Activated naive CD8-positive, alpha-beta T cell treated with anti-CD3 and anti-CD28 coated beads, Interleukin-2, amount 10 ng/mL, durations not matched to agents 7 days and 5 days (primary cell): ENCODE measurements at places on chromosomes 5 and 9.

DNA sequence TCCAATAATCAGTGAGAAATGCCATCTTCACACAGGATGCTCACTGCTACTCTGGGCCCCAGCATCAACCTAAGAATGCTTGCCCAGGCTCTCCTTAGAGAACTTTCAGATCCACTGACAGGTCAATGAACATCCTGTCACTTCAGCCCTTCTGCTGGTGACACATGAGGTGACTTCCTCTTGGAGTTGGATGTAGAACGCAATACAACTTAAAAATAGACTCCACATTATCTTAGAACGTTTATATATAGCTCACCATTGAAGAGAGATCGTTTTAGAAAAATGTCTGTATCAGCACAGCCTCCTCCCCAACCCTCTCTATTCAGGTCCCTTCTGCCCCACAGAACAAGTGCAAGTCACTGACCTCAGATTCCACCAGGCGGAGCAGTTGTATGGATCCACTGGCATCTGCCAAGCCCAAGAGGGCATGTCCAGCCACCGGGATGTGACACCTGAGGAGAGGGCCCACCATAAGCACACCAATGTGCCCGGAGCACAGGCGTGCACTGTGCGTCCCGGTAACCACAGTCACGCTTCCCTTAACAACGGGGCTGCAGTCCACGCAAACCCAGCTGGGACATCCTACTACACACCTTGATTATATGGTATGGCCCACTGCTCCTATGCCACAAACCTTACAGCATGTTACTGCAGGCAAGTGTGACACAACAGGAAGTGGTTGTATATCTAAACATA is 2.9 kb downstream of the DPH7 start:
- DNase-seq, result no peak

DNA sequence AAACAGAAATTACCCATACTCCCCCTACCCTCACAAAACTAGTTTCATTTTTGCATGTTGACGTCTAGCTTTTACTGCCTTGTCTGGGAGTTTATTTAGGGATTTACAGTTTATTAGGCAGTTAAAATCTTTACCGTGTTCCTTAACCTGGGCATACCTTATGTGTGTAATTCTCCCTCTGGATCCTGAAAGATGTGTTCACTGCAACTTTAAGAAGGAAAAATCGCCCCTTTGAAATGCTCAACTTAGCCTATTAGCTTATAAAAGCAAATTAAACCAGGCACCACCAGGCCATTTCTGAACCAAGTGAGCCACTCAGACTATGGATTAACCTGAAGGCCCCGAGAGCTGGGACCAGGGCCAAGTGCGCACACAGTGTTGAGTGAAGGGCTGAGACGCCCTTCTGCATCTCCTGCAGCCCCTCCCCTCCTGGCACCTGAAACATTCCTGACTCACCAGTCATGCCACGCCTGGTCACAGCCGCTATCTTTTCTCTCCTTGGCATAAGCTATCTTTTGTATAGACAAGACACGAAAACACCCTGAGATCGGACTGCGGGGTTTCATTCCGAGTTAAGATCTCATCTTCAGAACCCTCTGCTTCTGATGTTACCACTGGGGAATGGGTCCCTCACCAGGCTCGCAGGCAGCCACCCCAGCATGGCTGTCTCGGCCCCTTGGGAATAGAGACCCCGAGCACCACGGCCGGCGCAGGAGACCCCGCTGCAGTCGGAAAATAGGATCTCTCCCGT is 111.9 kb downstream of the ROR2 start:
- no peak for DNase-seq

GRCh38 chr5:127970081-127970480 is 113.5 kb upstream of the SLC12A2 start:
- no peak for DNase-seq

DNA sequence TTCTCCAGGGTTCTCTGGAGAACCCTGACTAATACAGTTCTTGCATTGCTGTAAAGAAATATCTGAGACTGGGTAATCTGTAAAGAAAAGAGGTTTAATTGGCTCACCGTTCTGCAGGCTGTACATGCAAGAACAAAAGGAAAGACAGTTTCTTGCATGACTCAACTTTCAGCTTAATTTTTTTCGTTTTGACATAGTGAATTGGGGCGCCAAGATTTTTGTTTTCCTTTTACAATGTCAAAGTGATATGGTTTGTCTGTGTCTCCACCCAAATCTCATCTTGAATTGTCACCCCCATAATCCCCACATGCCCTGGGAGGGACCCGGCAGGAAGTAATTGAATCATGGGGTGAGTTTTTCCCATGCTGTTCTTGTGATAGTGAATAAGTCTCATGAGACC is 11.8 kb upstream of the CRHBP start:
- DNase-seq, result no peak

DNA sequence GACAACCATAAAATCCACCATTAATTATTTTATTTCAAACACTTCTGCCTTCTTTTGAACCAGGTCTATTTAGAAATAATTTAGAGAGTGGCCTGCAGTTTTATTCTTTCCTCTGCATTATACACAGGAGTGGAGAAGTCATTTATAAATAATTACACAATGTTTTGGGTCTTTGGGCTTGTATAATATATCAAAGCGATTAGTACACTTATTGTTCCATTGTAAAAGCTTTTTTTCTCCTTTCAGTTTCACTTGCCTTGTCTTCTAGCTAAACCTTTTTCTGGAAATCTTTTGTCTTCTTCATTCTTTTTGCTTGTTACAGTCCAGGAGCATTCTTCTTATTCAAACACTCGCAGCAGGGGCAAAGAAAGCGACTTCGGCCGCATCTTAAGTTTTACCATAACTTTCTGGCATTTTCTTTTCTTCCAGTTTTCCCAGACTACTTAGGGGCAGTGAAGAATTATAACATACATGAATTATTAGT is 7.3 kb upstream of the NEUROG1 start:
- no peak for DNase-seq

DNA sequence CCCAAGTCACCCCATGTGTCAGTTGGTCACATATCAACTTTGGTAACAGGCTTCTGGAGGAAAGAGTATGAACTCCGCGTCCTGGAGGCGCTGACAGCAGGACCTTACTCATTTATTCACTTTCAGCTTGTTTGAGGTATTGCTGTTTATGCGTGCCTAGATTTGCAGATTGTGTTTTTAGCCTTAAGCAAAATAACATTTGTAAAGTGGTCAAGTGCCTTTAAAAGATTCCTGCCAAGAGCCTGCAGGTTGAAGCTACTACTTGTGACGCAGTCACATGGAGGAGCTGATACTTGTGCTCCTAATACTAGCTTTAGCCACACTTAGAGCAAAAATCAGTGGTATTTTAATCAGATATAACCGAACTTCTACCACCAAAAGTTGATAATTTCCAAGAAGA is 351.3 kb downstream of the ADGRV1 start:
- DNase-seq, result no peak
